ENCODE measurements at places on chromosomes 5 and 9. TPM values are rescaled to one million over a fixed set of nuclear protein-coding genes. Genes with fewer than 3 reads are reported as not detected.

DNA sequence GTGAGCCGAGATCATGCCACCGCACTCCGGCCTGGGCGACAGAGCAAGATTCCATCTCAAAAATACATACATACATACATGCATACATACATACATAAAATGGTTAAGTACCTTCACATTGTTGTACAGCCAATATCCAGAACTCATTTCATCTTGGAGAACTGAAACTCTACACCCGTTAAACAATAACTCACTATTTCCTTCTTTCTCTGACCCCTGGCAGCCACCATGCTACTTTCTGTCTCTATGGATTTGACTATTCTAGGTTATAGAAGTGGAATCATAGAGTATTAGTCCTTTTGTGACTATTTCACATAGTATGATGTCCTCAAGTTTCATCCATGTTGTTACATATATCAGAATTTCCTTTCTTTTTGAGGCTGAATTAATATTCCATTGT is 9.6 kb upstream of the KIF27 start:
- DNase-seq = no peak

DNA sequence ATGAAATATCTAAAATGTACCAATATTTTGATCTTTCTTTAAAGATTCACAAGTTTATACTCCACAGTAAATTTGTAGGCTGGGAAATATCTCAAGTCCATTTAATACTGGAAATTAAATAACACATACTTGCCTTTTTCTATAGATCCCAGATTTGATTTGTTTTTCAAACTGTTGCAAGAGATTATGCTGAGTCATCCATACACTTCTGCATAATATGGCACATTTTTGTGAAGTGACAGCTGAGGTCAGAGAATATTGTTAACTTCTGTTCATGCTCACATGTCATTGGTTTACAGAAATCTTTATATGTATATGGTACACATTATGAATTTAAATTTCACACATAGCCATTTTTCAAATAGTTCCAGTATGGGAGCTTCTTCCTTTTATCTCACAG is 1066.3 kb upstream of the NUDT12 start:
- DNase-seq = no peak

- DNase-seq = peak; percentile 90
Observed at GRCh38 chr5:159773062-159773924, 143.0 kb upstream of the ADRA1B start.

DNA sequence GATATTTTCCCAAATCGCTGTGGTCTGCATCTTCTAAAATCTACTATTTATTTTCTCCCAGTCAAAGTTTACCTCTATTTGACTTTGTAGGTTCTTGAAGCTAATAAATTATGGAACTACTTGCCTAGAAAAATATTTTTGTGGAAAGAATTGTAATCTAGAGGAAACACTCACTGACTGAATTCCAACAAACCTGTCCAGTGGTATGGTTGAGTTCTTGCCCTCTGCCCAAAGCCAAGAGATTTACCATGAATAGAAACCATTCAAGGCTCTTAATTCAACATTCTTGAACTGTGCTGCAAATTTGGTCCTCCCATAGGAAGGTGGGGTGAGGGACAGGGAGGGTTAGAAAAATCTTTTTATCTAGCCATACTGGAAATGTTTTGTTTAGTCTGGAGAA is 233.9 kb upstream of the MAP3K1 start:
- no peak for DNase-seq

The ZNF354C gene
- 5.6 TPM for total RNA-seq

- no peak for DNase-seq
Observed at GRCh38 chr9:92589923-92590322, 54.1 kb upstream of the ECM2 start.

The SLC46A2 gene
- not detected for total RNA-seq

- no peak for DNase-seq
Observed at GRCh38 chr5:132708645-132709044, 28.7 kb downstream of the KIF3A start.

The CD274 gene
- total RNA-seq = 29.4 TPM

The AUH gene
- 8.1 TPM for total RNA-seq

- peak; percentile 30 for DNase-seq
Observed at GRCh38 chr5:135335031-135335828, 63.8 kb downstream of the MACROH2A1 start.

DNA sequence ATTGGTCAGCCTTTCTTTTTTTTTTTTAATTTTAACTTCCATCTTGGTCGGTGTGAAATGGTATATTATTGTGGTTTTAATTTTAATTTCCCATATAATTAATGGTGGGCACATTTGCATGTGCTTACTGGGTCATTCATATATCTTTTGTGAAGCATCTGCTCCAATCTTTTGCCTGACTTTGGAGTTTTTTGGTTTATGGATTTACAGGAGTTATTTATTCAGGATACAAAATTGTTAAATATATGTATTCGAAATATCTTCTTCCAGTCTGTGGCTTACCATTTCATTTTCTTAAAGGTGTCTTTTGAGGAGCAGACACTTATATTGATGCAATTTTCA is 682 bp upstream of the RIGI start:
- DNase-seq = no peak

- no peak for DNase-seq
Observed at GRCh38 chr9:93525476-93525875, 50.9 kb upstream of the PHF2 start.

DNA sequence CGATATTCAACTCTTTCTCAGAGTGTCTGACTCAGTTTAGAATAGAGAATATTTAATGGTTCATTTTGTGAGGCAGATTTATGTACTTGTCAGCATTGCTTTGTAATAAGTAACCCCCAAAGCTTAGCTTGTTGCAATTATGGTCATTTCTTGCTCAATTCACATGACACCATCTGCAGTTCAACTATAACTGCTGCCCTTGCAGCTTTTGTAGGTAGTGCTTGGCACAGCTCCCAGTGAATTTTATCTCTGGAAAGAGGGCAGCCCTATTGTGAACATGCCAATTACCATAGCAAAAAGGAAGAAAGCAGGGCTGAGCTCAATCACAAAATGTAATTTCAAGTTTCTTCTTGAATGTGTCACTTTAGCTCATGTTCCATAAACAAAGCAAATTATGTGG is 1587.7 kb upstream of the ACO1 start:
- DNase-seq = no peak

The PHYHD1 gene
- 2.2 TPM for total RNA-seq

- DNase-seq = peak; percentile 6
Observed at GRCh38 chr9:137785704-137786161, 91.8 kb upstream of the CACNA1B start.

DNA sequence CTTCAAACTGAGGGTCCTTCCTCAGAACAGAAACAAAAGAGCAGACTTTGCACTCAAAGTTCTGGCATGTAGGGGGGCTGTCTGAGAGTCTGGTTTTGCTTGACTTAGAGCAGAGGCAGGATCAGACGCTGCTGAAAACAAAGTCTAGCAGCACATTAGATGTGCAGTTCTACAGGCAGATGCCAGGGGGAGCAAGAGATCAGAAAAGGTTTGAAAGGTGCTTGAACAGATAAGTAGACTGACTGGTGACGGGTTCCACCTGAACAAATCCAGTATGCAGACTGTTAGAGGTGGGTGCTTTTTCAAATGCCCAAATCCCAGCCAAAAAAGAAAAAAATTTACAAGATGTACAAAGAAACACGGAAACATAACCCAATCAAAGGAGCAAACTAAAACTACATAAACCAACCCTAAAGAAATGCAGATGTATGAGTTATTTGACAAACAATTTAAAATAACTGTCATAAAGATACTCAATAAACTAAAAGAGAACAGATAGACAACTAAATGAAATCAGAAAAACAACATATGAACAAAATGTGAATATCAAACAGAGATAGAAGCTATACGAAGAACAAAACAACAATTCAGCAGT is 194.7 kb upstream of the FREM1 start:
- peak; percentile 46 for DNase-seq

The CTXN3 gene
- total RNA-seq = not detected

- DNase-seq = no peak
Observed at GRCh38 chr5:159881967-159882366, 34.3 kb upstream of the ADRA1B start.

- DNase-seq = no peak
Observed at GRCh38 chr5:95721582-95722295, 9.4 kb upstream of the RHOBTB3 start.

DNA sequence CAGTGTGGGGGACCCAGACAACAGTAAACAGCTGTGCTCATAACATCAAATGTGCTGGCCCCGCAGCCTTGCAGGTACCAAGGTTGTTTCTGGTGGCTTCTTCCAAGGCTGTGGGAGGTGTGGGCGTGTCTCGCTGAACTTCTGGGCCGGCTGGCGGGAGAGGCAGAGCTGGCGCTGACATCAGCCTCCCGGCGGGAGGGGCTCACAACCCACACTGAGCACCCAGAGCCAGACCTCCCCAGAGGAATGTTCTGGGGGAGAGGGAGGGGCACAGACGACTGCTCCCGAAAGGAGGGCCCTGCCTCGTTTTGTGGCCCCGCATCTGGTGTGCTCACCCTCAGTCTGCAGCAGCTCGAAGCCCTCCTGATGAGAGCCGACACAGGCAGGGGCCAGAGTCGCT is 6.9 kb upstream of the SLC12A7 start:
- no peak for DNase-seq

- no peak for DNase-seq
Observed at GRCh38 chr5:82341325-82341724, 63.2 kb upstream of the RPS23 start.

DNA sequence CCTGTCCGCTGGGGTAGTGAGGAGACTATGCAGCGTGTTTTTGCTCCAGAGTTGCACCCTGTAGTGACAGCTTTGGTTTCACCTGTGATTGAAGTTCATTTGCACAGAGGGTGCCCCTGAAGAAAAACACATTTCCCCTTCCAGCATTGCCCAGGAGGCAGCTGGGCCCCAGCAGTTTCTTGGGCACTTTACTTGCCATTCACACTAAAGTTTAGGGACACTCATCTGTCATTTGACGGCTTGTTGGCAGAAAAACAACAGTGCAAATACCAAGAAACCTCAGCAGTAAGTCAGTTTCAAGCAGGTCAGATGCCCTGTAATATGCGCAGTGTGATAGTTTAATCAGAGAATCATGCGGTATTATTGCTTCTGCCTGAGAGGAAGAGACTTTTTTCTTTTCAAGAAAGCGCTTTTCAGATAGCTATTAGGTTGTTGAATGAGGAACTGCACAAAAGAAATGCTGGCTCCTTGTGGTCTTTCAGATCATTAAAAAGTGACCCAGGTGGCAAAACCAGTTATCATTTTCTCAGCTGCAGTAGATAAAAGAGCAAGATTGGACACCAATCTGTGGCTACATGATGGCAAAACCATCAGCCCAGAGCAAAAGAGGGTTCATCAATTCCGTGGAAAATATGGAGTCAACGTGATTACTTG is 136.2 kb upstream of the PUM3 start:
- DNase-seq = no peak

DNA sequence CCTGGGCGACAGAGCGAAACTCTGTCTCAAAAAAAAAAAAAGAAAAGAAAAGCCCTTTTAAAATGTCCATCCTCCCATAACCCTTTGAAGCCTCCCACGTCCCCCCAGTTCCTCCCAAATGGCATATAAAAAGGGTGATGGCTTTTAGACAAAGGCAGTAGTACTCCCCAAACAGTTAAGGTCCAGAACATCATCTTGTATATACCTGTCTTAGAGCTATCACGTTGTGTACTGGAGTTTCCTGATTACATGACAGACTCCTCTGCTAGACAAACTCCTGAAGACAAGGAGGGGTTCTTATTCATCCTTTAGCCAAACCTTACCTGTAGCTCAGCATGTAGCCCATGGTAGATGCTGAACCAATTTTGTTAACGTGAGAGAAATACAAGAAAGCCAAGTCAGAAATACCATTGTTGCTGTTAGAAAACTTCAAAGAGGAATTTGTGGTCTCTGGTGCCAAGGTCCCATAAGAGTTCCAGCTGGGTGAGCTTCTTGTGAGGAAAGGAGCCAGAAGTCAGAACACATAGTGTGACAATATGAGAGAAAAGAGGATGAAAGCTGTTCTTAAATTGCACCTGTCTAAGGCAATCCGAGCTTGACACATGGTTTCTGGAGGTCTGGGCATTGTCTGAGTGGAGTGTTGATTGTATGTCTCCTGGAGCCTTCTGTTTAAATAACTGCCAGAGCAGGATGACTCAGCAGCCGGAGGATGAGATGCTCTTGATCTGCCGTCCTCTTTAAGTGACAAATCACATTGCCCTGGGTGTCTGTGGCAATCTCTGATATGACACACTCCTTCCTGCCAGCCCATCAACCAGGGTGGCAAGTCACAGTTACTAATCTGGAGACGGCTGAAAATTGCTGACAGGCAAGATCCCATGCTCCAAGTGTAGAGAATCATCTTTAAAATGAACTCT is 69.1 kb downstream of the ARRDC3 start:
- DNase-seq = peak; percentile 93

The MLANA gene
- not detected for total RNA-seq

The SH3RF2 gene
- total RNA-seq = 1.1 TPM

DNA sequence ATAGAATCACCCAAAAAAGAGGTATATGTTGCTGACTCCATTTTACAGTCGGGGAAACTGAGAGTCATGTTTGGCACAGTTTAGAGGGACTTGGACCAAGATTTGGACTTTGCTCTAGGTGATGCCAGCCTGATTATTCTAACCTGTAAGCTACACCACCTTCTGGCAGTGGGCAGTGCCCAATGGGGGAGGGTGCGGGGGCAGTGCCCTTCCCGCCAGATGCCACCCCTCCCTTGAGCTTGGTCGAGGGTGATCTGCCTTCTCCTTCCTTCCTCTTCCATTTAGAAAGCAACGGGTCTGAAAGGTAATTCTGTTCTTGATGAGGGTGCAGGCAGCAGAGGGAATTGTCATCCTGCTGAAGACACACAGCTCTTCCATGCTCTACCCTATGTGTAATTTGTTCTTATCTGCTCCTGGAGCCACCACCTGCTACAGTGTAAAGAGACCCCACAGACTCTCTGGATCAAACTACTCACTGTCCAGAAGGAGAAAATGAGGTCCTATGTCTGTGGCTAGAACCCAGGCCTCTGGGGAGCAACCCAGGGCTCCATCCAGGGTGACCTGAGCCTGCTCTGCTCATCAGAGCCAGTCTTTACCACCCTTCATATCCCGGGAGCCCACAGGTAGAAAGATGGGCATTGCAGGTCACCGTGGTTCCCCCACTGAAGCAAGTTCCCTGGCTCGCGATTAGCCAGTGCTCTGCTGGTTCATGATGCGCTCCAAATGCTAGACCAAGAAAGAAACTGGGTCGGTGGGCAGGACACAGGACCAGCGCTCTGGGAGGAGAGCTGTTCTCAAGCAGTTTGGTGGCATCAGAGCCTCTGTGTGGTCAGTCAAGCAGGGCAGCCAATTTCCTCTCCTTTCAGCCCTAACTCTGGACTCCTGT is 156.2 kb downstream of the RGS3 start:
- no peak for DNase-seq

Measured in IMR-90 (cell line).